ENCODE measurements at places on chromosomes 2 and 18.

DNA sequence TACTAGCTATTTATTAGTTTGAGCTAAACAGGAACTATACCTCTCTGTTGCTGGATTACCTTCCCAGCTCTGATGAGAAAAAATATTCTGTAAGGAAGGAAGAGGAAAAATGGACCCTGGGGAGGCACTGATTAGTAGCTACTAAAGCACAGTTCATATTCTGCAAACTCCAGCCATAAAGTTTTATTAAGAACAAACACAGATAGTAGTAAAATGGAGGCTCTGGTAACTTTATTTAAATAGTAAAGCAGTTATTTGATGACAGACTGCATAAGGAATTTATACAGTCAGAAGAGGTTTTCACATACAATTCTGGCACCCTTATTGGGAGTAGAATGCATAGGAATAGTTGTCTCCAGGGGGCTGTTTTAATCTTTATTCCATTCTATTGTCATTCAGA is 84.1 kb downstream of the XIRP2 start:
- DNase-seq = no peak

- DNase-seq = no peak
These were observed 141.3 kb downstream of the AFF3 start for GRCh38 chr2:100000915-100001707.

DNA sequence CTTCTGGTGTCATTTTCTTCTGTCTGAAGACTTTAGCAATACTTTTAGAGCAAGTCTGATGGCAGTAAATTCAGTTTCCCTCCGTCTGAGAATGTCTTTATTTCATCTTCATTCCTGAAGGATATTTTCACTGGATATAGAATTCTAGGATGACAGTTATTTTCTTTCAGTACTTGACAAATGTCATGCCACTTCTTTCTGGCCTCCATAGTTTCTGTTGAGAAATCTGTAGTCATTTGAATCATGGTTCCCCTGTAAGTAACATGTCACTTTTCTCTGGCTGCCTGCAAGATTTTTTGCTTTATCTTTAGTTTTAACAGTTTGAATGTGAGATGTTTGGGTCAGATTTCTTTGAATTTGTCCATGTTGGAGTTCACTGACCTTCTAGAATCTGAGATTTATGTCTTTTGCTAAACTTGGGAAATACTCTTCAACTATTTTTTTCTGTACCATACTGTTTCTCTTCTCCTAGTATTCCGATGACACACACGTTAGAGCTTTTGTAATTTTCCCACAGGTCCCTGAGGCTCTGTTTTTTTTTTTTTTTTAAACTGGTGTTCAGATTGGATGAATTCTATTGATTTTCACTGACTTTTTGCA is 30.2 kb downstream of the RMND5A start:
- no peak for DNase-seq

DNA sequence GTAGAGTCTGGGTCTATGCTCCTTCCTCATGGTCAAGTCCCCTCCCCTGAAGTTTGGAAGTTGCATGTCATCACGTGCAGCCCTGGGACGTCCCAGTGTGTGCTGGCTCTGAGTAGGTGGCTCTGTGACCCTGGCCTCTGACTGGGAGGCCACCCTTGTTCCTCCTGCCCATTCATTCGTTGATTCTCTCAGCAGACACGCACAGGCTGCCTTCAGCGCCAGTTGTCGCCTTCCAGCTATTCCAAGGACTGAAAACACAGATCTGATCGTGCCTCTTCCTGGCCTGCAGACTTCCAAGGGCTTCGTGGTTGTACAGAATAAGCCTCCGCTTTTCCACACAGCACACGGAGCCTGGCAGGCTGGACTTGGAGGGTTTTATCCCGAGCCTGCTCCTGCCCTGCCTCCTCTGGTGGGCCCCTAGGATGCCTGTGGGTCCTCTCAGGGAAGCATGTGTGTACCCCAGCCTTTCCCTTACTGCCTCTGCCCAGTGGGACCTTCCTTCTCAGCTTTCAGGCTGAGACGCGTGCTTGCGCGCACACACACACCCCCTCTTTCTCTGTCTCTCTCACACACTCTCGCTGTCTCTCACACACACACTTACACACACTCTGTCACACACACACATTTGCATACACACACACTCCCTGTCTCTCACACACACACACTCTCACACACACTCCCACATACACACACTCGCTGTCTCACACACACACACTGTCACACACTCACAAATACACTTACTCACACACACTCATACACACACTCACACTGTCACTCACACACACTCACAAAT is 17.7 kb downstream of the SH3BP4 start:
- DNase-seq = no peak

DNA sequence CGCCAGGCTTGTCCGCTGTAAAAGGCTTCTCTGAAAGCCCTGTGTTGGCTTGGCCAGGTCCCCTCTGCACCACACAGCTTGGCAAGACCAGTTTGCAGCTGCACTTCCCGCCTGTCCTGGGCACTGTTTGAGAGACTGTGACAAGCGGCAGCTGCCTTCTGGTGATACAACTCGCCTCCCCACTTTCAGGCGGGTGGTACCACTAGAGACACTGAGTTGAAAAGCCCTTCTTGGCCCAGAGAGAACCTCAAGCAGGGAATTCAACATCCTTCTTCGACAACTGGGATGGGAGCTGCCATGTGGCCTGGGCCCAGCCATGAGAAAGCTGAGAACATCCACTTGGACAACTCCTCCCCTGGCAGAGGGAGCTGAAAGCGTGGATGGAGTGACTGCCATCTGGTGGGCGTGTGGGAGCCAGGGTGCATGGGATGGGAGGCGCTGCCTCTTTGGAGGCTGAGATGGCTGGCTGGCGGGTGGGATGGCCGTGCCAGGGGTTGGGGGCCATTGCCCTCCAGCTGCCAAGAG is 125.5 kb upstream of the REV1 start:
- no peak for DNase-seq

GRCh38 chr18:58161659-58162058 is 117.6 kb downstream of the NEDD4L start:
- DNase-seq = no peak

DNA sequence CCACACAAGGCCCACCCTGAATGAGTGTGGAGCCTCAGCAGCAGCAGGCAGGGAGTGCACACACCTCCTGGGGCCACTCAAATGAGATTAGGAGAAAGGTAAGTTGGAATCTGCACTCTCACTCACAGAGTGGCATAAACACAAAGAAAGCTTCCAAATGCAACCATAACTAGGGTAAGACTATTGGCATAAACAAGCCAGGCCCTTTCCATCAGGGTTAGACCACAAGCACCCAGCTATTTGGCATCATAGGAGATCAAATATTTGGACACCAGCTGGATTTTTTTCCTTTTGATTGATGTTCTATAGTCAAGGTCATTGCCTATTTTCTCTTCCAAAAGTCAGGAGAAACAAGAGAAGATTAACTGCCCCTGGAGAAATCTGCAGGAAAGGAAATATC is 471.5 kb downstream of the TXNL1 start:
- DNase-seq = no peak

- DNase-seq = no peak
These were observed 383.6 kb downstream of the DCC start for GRCh38 chr18:52723550-52723970.

GRCh38 chr2:161857920-161858319 is 216.1 kb downstream of the DPP4 start:
- DNase-seq = no peak

DNA sequence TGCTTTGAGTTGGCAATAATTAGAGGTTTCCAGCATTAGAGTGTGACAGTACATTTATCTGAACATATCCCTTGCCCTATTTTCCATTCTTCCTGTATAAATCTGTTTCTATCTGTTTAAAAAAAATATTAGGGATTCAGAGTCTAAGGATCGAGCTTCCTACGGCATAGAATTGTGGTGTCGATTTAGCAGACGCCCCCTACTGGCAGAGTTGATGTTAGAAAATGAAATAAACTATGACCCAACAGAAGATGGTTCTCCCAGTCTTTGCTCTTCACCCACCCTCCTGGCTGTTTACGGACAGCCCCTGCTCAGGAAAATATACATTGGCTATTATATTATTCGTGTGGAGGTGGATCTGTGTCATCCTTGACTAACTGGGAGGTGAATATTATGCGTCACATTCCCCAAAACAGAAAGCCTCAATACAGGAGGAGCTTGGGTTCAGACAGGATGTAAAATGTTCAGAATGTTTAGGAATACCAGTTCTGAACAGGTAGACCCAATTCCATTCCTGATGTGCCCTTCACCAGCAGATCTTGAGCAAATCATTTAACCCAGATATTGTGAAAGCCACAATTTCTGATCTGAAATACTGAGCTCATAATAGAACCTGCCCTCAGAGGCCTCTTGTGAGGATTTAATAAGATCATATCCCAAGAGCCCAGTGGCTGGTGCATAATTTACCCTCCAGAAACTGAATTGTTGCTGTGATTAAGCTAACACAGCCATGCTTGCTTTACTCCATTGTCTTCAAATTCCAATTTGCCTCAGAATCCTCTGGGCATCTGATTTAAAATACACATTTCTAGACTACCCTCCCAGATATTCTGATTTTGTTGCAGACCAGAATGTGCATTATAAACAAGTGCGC is 10.8 kb upstream of the ERMN start:
- DNase-seq = peak; percentile 39

GRCh38 chr18:26210147-26210546 is 16.1 kb upstream of the TAF4B start:
- no peak for DNase-seq

DNA sequence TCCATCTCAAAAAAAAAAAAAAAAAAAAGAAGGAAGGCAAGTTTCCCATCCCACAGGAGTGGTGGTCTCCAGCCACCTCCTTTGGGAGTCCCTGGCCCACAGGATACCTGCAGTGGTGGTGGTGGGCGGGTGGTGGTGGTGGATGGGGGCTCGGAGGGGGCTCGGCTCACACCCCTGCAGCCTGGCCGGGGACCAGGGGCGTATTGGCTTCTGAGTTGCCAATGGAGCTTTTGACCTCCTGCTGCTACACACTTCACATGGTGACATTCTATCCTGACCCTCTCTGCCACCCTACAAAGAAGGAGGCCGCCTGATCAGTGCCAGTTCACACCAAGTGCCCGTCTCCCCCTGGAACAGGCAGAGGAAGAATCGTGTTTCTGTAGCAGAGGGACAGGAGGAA is 119.6 kb downstream of the NFATC1 start:
- no peak for DNase-seq

DNA sequence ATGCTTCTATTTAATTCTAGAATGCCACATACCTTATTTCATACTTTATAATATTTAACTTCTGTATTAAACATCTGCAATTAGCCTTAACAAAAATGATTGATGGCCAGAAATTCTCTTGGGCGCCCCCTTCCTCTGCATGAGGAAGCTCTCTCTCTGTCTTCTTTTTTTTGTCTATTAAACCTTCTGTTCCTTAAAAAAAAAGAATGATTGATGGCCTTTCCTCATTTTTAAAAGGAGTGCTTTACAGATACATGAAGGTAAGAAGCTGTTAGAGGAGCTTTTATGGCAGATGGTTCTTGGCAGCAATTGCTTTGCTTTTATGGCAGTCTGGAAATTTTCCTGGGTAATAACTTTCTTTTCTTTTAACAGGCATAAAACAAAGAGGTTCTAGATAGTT is 526.9 kb downstream of the SLC4A3 start:
- no peak for DNase-seq

DNA sequence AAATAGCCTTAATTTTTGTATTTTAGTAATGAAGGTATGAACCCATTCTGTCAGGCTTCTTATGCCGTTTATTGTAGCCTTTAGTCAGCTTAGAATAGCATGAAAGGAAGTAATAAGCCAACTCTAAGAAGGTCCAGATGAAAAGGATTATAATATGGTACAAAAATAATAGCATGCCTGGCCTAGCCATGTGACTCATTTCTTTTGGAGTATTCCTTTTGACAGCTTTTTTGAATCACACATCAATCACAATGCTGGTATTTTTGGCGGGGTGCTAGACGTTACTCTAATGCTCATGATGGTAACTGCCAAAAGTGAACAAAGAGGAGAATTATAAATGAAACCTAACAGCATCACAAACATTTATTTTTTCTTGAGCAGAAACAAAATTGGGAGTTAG is 19.9 kb downstream of the FMNL2 start:
- DNase-seq = no peak

GRCh38 chr2:193895226-193895625 is 1700.5 kb upstream of the TMEFF2 start:
- DNase-seq = no peak

- no peak for DNase-seq
These were observed 13.0 kb upstream of the LBH start for GRCh38 chr2:30218338-30218713.

DNA sequence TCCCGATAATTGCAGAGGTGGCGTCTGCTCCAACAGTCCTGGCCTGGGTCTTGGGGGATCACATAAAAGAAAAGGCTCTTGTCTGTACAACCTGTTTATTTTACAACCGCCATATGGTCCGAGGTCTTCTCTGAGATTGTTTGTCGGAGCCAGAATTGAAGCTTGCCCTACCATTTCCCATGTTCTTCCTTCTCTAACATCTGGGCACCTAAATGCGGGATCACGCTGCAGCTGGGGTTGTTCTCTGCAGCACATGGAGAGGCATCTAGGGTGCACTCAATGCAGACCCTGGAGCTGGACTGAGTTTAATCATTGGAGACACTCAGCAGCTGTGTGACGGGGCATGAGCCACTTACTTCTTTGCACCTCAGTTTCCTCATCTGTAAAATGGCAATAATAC is 107.7 kb downstream of the ACKR3 start:
- DNase-seq = no peak

- no peak for DNase-seq
These were observed 167.3 kb downstream of the MREG start for GRCh38 chr2:215845839-215846586.
